ENCODE measurements at places on chromosomes 1 and 21.
A peak's percentile ranks its signal among the peaks of the same experiment; 100 is the strongest.

GRCh38 chr21:45496968-45497845 lies 45.0 kb downstream of the SLC19A1 start:
- no peak for DNase-seq

DNA sequence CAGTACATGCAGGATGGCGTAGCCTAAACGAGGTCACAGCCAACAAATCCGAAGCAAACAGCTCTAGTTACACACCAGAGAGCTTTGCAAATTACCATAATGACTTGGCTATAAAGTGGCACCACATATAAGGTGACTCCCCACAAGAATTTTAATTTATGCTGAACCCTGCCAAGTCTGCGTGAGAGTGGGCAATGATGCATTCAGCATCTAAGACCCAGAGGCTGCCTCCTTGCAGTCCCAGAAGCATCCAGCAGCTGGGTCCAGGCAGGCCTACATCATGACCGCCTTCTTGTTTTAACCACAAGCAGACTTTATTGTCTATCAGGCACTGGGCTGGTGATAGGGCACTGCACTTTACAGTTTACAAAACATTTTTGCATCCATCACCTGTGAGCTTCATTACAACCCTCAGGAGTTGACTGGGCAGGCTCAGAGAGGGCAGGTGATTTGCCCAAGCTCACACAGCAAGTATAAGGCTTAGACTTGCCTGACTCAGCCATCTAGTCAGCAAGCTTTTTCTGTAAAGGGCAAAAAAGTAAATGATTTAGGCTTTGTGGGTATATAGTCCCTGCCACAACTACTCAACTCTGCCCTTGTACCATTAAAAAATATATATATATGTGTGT lies 134.6 kb downstream of the GLIS1 start:
- no peak for DNase-seq

GRCh38 chr1:78622548-78622947 lies 2.3 kb downstream of the IFI44L start:
- no peak for DNase-seq

- DNase-seq: no peak
These were observed 30.4 kb downstream of the RIMS3 start for GRCh38 chr1:40634901-40635655.

DNA sequence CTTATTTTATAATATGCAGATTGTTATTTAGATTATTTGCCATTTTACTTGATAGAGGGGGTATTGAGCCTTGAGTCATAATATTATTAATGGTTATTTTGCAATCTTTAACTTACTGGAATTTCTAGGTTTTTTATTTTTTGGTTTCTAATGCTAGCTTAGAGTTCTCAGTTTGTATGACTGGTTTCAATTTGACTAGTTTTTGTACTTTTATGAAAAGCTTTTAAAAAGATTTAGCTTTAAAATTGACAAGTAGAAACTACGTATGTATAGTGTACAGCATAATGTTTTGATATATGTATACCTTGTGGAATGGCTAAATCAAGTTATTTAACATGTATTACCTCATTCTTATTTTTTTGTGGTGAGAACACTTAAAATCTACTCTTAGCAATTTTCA lies 41.5 kb downstream of the CEP350 start:
- DNase-seq: no peak

GRCh38 chr1:45820788-45821187 lies 17.4 kb downstream of the MAST2 start:
- DNase-seq: no peak

DNA sequence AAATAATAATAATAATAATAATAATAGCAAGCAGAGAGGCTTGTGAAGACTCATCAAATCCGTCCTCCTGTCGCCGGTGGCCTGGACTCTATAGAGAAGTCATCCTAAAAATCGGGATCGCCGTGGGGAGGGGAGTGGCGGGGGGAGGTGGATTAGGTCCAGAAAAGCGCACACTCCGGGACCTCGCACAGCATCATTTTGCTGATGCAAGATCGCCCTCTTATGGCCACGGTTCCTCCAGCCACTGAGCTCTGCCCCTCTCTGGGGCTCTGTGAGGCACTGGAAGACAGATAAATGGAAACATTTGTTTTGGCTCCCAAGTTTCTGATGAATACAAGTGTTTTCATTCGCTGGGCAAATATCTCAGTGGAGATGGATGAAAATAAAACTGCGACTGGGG lies 612.0 kb downstream of the MATN1 start:
- DNase-seq: no peak

DNA sequence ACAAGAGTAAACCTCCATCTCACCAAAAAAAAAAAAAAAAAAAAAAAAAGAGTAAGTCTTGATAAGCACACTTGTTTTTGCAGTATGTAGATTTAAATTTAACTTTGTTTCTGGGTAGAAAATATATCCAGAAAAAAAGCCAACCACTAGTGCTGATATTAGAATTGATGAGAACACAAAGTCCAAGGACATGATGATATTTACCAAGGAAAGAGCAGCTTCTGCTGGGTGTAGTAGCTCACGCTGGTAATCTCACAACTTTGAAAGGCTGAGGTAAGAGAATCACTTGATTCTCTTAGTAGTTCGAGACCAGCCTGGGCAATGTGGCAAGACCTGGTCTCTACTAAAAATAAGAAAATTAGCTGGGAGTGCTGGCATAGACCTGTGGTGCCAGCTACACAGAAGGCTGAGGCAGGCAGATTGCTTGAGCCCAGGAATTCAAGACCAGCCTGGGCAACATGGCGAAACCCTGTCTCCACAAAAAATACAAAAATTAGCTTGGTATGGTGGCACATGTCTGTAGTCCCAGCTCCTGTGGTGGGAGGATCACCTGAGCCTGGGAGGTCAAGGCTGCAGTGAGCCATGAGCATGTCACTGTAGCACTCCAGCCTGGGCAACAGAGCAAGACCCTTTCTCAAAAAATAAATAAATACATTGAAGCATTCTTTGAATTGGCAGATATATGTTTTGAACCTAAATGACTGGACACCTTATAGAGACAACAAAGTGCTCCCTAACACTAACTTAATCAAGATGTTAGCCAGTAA lies 63.6 kb upstream of the CACYBP start:
- no peak for DNase-seq

- DNase-seq: peak; percentile 95
These were observed at the start of gene ZNF281 for GRCh38 chr1:200409761-200410565. Gene ZNF281 (minus strand): TSS chr1:200410036. CDS start chr1:200409705, 331 bp downstream.

DNA sequence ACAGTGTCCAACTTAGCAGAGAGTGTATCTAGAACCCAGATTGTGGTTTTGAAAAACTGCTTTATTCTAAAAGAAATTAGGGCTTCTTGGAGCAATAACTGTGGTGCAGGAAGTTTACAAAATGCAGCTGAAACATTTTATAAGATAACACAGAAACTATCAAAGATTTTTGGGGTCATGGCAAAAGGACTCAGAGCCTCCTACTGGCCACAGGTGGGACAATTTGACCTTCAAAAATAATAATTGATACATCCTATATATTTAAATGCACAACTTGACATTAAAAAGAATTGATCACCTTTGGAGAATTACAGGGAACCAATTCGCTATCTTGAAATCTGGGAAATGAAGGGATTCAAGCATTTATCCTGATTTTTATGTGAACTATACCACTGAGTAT lies 235.2 kb downstream of the RPS6KC1 start:
- DNase-seq: no peak

DNA sequence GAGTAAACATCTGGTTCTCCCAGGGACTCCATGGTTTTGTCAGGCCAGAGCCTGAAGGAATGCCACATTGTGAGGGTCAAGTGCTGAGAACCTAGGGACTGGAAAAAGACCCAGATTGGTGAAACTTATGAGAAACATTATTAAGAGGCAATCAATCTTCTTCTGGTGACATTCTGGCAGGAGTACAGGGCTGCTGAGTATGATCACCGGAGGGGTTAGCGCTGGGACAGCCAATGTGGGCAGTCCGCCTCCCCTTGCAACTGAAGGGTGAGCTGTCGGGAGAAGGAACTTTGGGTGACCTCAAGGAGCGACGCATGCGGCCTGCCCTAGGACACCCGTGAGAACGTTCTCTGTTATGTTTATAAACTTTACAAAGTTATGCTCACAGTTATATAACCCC lies 429.0 kb downstream of the LMO4 start:
- DNase-seq: no peak

- DNase-seq: no peak
These were observed 53.1 kb downstream of the SH3GLB1 start for GRCh38 chr1:86757272-86757984.

DNA sequence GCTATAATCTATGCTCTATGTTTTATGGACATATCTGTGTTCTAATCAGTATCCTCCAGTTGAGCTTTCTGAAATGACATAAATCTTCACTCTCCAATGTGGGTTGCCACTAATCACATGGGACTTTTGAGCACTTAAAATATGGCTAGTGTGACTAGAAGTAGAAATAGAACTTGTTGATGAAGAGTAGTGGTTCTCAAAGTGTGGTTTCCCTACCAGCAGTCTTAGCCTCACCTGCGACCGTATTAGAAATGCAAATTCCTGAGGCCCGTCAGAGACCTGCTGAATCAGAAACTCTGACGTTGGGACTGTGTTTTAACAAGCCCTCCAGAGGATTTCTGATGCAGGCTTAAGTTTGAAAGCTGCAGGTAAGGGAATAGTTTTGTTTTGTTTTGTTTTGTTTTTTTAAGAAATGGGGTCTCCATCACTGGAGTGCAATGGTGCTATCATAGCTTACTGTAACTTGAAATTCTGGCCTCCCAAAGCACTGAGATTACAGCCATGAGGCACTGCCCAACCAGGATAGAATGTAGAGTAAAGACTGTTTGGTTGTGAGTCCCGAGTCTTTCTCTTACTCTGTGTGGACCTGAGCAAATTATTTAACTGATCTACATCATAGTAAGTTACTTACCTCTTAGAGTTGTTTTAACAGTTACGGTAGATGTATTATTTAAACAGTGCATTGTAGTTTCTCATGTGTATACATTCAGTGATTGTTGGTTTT lies 21.7 kb downstream of the GLRX2 start:
- no peak for DNase-seq

GRCh38 chr1:245588116-245588639 lies 433.4 kb downstream of the KIF26B start:
- DNase-seq: no peak

DNA sequence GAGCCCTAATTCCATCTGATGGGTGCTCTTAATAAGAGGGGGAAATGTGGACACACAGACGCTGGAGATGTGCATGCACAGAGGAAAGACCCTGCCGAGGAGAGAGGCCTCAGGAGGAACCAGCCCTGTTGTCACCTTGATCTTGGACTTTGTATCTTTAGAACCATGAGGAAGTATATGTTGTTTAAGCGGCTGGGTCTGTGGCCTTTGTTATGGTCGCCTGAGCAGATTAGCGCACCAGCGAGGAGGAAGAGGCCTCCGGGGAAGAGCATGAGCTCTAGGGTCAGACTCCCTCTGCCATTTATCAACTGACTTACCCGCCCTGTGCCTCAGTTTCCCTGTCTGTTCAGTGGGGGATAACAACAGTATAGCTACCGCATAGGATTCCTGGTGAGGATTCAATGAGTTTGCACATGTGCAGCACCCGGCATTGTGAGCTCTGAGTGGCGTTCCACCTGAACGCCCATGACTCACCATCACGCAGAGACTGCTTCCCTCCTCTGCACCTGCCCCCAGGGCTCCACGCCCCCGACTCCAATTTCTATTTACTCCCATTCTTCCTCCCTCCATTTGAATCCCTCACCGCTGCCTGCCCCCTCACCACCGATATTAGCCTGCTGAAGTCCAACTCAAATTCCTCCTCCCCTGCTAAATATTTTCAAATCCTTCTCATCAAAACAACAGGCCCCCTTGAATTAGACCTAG lies 67.2 kb downstream of the ATP5PO start:
- DNase-seq: no peak

- no peak for DNase-seq
These were observed 65.2 kb upstream of the MARK1 start for GRCh38 chr1:220462752-220463151.

- no peak for DNase-seq
These were observed 894.7 kb downstream of the ADGRL2 start for GRCh38 chr1:82695443-82695842.

- DNase-seq: no peak
These were observed 1.4 kb downstream of the B3GALNT2 start for GRCh38 chr1:235502601-235503402.

DNA sequence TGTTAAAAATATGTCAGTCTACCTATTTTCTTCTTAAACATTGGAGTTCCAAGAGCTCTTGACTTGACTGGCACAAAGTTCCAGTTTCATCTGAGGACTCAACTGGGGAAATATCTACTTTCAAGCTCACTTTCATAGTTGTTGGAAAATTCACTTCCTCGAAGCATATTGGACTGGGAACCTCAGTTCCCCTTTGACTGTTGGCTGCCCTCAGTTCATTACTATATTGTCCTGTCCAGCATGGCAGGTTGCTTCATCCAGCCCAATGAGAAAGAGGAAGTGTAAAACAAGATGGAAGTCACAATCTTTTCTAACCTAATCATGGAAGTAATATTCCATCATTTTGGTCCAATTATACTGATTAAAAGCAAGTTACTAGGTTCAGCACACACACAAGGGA lies 54.3 kb downstream of the ZNF697 start:
- no peak for DNase-seq

GRCh38 chr1:162150112-162150511 lies 80.6 kb downstream of the NOS1AP start:
- no peak for DNase-seq

GRCh38 chr1:21077085-21077484 lies 99.6 kb downstream of the EIF4G3 start:
- no peak for DNase-seq

GRCh38 chr1:160115545-160116282 lies at the start of gene ATP1A2:
Gene ATP1A2 (plus strand): TSS chr1:160115759. CDS start chr1:160115862, 103 bp downstream.
- DNase-seq: no peak

DNA sequence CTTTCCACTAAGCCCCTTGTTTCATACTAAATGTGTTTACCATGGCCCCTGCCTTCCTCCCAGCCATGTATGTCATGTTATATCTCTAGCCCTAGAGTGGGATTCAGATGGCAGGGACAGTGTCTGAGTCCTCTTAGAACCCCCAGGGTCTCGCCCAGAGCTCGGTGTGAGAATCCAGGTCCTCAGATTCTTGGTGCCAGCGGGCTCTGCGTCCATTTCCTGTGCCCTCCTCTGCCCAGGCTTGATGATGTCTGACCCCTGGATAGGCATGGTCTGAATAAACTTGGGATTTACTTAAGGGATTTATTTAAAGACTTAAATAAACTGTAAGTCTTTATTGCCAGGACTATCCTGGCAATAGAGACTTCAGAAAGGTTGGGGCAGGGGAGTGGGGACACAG lies 6.2 kb upstream of the KISS1 start:
- DNase-seq: no peak

- no peak for DNase-seq
These were observed 11.9 kb downstream of the MX2 start for GRCh38 chr21:41373763-41374162.

DNA sequence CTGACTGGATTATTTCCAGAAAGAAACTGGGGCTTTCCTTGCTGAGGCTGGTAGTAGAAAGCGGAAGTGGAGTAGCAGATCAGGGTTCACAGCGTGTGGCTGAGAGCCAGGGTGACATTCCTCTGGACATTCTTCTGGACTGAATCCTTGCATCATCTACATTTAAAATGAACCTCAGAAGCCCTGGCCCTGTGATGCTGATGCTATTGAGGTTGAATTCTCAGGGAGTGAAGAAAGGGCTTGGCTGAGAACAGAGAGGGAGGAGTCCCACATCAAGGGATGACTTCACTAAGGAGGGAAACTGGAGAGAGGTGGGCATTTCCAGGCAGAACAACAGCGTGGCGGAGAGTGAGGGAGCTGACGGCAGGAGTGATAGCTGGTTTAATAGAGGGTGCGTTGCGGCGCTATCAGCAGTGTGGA lies 102.3 kb upstream of the LMO4 start:
- DNase-seq: no peak

- DNase-seq: no peak
These were observed 37.0 kb downstream of the HS2ST1 start for GRCh38 chr1:86951430-86951829.
